ENCODE measurements at places on chromosomes 5 and 9.

DNA sequence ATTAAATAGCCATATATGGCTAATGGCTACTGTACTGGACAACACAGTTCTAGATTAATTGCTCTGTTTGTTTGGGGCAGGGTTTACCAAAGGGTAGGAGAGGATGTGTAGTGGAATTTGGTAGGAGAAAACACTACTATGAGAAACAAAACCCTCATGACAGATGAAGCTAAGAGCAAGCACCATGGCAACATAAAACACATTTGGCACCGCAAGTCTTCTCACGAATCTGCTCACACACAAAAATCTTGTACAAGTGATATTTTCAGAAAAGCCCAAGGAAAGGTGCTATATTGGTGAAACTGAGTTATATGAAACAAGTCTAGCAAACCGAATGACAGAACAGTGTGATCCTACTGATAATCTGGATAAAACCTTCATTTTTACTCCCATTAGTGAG, 38.5 kb downstream of the CSF2 start:
- no peak for DNase-seq

DNA sequence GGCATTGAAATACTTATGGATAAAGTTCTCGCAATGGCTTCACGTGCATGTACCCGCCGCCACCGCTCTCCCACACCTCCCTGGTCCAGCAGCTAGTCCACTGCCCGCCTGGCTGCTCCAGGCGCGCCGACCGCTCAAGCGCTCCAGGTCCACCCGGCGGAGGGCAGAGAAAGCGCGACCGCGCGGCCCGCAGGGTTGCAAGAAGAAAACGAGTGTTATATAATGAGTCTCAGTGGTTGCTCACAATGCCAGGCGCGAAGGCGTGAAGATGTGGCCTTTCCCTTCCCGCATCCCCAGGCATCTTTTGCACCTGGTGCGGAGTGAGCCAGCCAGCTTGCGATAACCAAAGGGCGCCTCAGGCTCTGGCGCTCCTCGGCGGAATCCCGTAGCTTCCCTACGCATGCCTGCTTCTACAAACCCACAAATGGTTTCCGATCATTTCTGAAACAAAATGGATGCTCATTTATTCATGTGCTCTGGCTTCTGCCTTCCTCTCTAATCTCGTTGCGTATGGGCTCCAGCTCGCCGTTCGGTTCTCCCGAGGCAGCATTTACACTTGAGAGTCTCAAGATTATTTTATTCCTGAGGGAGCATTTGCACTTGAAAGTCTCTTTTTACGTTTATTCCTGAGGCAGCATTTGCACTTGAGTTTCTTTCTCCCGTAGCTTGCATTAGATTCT, 25.7 kb downstream of the CDKN2A start:
- DNase-seq, result peak; percentile 63

DNA sequence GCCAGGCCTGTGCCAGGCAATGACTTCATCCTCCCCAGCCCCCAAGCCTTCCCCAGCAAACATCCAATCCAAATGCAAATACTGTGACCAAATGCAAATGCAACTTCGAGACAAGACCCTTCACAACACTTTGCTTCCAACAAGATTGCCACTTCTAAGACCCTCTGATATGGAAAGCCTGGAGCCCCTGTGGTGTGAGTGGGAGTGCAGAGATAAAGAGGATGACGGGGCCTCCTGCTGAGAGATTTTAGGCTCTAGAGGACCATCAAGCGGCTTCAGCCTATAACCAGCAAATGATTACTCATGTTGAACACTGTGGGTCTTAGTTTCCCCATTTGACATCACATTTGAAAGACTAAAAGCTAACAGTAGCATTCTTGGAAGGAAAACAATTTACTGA, 46.6 kb upstream of the GABRP start:
- peak; percentile 66 for DNase-seq

- no peak for DNase-seq
Measured at GRCh38 chr9:19460243-19460642, 51.4 kb downstream of the ACER2 start.

DNA sequence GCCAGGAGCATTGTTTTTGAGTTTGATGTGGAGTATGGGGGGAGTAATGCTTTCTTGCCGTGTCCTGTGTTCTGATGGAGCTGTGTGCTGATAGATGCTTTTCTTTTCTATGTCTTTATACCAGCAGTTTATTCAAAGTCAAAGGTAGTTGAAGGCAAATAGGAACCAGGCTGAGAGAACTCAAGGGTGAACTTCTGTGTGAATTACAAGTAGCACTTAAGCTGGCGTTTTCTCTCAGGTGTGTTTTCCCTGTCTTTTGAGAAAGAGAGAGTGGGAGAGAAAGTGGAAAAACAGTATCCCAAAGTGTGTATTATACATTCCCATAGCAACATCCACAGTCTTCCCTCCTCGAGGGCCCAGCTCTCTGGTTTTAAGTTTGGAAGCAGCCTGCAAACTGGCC, 1.5 kb downstream of the TNFAIP8 start:
- DNase-seq, result no peak

DNA sequence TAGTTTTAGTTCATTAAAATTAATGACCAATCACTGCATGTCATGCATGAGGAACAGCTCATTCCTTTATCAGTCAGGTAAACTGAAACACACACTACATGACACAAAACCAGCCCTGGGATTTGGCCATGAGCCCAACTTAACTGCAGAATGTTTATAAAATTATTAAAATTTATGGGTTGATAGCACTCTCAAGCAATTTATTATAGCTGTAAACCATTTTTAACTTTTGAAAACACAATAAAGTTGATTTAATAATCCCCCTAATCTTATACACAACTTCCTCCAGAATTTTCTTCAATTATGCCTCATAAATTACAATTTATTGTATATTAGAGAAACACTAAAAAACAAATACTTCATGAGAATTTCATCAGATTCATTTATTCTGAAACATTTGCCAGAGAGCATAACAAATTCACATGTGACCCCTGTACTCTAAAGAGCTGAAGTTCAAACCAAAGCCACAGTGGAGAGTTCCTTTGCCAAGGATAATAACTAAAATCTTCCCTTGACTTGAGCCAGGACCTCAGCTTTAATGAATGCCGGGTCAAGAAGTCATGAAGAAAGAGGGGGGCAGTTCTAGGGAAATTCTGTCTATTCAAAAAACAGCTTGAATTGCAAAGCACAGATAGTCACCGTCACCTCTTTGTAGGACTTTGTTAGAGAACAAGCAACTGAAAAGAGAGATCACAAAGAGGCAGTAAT, 763.7 kb upstream of the GRAMD2B start:
- peak; percentile 62 for DNase-seq

DNA sequence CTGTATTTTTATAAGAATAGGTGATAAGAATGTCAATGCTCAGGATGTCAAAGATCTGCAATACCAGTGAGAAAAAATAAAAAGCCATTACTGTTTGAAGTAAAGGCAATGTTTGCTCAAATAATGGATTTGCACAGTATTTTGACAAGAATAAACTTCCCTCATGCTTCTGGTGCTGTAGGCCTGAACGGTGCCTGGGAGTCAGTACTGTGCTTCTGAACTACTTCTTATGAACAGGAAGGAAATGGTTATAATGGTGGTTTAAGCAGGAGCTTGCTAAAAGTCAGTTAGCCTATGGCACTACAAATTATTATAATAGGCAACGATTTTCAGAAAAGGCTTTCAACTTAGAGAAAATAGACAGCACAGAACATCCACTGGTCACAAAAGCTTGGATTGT, 548.3 kb upstream of the CDH18 start:
- no peak for DNase-seq
